ENCODE measurements at places on chromosomes 2 and 18.

GRCh38 chr2:155021618-155022017 lies 323.1 kb downstream of the KCNJ3 start:
- no peak for DNase-seq

DNA sequence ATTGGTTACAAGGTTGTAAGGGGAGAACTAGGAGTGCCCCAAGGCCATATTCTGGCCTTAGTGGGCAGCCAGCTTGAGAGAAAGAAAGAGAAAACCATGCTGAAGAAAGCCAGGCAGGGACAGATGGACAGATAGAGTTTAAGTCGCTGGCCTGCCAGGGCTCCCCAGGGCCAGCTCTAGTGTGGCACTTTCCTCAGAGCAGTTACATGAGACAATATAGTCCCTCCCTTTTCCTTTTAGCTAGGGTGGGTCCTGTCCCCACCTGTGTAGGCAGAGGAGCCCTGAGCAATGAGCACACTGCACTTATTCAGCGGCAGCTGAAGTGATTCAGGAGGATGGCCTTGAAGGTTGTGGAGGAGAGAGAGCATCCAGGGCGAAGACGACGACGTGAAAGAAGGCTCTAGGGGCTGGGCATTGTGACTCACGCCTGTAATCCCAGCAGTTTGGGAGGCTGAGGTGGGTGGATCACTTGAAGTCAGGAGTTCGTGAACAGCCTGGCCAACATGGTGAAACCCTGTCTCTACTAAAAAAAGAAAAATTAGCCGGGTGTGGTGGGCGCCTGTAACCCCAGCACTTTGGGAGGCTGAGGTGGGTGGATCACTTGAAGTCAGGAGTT lies 152.0 kb upstream of the SLC1A4 start:
- DNase-seq = no peak

DNA sequence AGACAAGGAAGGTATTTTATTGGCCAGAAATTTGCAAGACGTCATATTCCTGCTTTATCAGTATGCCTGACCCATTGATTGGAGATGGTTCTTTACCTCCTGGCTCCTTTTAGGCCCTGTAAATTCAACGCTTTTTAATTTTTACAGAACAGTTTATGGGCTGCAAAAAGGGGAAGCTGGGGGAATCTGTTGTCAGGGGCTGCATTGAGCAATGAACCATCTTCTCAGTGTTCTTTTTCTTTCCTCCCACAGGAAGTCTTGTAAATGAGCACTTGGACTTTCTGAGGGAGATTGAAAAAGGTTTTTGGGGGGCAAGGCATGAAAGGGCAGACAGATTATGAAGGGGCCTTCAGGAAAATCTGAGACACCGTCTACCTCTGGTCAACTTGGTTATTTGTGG lies 503.6 kb upstream of the TNP1 start:
- DNase-seq = no peak

DNA sequence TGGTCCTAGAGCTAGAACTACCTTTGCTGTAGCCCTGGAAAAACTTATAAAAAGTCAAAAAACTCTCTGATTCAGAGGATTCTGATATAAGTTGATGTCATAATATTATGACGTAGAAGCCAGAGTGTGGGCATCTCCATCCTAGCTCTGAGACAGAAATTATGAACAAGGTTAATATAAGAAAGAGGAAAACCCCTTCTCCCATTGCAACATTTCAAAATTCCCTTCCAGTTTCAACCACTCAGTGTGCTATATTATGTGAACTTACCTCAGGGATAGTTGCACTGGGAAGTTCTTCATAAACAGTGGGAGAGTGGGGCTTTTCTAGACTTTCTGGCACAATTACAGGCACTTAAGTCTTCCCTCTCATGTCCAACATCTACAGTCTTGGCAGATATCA lies 171.6 kb downstream of the PIK3C3 start:
- no peak for DNase-seq

- DNase-seq = no peak
Measured at GRCh38 chr2:224722250-224722649, 6.1 kb upstream of the CCDC195 start.

GRCh38 chr2:114119862-114120261 lies 230.0 kb downstream of the ACTR3 start:
- no peak for DNase-seq

DNA sequence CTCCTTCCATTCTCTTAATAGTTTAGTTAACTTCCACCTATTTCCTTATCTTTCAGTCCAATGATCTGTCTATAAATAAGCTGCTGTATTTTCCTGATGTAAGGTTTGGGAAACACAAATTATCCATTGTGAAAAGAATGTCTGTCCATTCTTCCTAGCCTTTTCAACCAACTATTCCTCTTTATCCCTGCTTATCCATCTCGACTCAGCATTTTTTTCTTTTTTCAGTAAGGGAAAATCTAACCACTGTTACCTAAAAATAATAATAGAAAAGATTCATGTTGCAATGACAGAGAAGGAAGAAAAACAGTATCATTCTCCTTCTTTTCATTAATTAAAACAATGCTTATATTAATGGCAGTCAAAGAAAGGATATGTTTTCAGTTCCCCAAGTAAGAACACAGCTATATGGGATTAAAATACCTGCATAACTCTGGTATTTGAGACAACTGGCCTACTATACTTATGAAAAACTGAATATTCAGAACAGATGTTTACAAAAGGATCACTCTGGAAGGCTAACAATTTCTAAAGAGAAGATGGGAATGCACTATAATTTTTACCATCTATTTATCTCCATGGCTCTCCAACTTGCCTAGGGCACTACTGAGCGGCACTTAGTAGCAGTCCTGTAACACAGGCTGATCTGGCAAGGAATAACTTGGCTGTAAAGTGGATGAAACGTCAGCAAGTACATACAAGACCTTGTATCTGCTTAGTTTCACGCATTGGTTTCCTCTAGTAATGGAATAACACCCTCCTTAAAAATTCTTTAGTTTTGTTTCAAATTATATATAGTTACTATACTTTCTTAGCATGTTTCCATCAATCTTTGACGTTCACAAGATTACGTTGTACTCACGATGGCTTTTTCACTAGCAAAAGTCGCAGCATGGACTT lies 57.2 kb downstream of the RTTN start:
- no peak for DNase-seq

DNA sequence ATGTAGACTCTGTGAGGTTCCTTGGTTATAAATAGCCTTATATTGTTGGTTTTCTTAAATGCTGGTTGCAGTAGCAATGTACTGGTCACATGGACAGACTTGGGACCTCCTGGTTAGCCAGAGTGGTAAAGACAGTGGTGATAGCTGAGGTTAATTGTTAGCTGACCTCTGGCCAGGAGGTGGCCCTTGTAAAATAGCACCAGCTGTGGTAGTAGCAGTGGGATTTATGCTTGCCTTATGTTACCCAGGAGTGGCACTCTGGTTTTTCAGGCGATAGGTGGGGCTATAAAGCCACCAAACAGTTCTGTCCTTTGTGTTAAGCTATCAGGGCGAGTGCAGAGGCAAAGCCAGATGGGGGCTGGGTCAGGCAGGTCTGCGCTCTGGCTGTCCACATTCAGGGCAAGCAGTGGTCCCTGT lies 94.8 kb upstream of the SRD5A2 start:
- no peak for DNase-seq

GRCh38 chr2:60679036-60679780 lies 76.9 kb upstream of the PAPOLG start:
- DNase-seq = no peak

- no peak for DNase-seq
Measured at GRCh38 chr2:46831051-46831868, 84.3 kb downstream of the MCFD2 start.

DNA sequence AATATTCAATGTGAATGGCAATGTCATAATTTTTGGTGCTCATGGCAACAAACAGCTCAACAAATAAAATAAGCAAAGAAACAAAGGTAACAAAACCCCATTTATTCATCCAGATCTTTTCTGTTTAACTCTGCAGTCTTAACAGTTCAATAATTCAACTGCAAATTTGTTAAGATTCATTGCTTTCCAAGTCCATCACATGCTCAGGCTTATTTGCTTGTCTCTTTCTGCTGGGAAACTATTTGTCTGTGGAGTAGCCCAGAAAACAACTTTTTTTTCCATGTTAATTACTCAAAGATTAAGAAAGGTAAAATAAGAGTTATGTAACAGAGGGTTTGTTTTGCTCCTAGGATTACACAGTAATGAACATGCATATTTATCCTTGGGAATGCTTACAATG lies 92.6 kb upstream of the PNPT1 start:
- no peak for DNase-seq

GRCh38 chr2:221337957-221338685 lies 234.0 kb downstream of the EPHA4 start:
- no peak for DNase-seq

- no peak for DNase-seq
Measured at GRCh38 chr2:5696945-5697521, 4.8 kb downstream of the SOX11 start.

GRCh38 chr2:241321033-241321432 lies 5.3 kb downstream of the SEPTIN2 start:
- DNase-seq = no peak

GRCh38 chr2:25333981-25334380 lies 7.7 kb downstream of the DNMT3A start:
- DNase-seq = no peak

GRCh38 chr18:34729264-34729663 lies 19.2 kb downstream of the DTNA start:
- DNase-seq = no peak

- no peak for DNase-seq
Measured at GRCh38 chr2:184599054-184599871, 934 bp downstream of the ZNF804A start.

DNA sequence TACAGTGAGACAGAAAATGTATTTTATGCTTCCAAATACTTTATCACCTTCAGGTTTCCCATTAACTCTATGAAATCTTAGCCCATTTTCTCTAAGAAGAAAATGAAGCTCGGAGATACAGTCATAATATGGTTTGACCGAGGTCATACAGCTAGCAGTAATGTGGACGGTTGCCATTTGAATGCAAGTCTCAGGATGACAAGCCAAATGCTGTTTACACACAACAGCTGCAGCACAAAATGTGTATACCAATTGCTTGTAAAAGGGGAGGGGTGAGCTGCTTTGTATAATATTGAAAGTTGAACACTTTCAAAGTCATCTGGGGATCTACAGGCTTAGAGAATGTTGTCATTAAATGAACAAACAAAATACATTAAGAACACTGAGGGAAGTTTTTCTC lies 93.8 kb upstream of the FSIP2 start:
- no peak for DNase-seq

GRCh38 chr2:215653344-215654030 lies 217.6 kb upstream of the FN1 start:
- DNase-seq = no peak

GRCh38 chr2:199458806-199459285 lies 1.1 kb upstream of the SATB2 start:
- no peak for DNase-seq

All from stimulated activated CD4-positive, alpha-beta T cell treated with anti-CD3 and anti-CD28 coated beads, Interleukin-2, amount 100 ng/mL, for 48 hours (primary cell).